ENCODE measurements at places on chromosomes 12 and 14.

GRCh38 chr12:95424271-95424994 lies 49.5 kb upstream of the METAP2 start:
- DNase-seq: no peak

GRCh38 chr12:80038062-80038560 lies 61.2 kb upstream of the OTOGL start:
- DNase-seq: no peak

DNA sequence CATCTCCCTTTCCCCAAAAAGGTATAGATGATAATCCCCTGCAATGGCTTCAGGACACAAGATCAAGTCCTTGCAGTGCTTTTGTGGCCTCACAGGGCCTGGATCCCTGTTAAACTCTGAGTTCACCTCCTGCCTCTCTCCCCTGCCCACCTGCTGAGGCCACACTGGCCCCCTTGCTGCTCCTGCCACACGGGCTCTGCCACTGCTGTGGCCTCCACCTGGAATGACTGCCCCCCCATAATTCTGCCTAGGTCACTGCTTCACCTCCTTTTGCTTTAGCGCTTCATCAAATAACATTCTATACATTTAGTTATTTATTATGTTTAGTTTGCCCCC lies 653 bp upstream of the IFI27 start:
- no peak for DNase-seq

- no peak for DNase-seq
Observed at GRCh38 chr14:94097091-94097490, 13.4 kb upstream of the IFI27 start.

DNA sequence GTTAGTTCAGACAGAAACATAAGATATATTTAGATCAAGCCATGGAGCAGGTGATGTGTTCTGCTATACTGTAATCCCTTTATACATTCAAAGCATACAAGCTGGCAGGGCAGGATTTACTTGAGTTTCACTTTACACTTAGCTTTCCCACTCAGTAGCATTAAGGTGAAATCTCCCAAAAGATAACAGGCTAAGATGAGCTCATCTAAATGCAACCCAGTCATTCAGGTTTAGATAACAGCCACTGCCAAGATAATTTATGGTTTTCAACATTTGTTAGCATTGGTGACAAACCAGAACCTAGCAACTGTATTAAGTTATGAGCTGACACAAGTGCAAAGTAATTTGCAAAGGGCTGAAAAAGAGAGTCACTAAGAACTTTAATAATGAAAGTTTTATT lies 925.1 kb upstream of the ATXN7L3B start:
- no peak for DNase-seq

GRCh38 chr12:12519354-12519998 lies 43.2 kb downstream of the DUSP16 start:
- DNase-seq: no peak

- no peak for DNase-seq
Observed at GRCh38 chr12:90106568-90106967, 397.9 kb upstream of the ATP2B1 start.

GRCh38 chr14:55389330-55389729 lies 22.3 kb downstream of the ATG14 start:
- no peak for DNase-seq

DNA sequence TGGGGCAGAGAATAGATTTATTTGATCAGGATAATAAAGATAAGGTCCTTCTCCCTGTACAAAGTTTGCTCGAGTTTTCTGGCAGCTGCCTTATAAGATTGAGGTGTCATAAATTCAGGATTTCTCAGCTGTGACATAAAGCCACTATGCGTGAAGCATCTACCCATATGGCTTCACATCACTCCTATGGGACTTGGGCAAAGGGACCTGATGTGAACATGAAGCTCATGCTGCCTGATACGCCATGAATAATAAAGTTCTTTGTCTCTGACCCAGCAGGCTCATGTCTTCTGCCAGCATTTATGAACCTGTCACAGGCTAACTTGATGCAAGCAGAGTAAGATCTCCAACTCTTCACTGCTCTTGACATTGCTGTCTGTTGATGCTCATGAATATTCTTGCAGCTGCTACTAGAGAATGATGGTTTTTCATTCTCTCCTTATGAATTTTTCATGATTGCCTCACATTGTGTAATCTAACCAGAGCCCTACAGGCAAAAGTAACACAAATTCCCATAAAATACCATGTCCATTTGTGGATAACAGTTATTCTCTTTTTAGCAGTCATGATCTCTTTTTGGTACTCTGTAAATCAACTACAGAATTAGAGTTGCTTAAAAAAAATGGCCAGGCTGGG lies 49.0 kb upstream of the CPNE8 start:
- DNase-seq: no peak

- no peak for DNase-seq
Observed at GRCh38 chr14:63713058-63713457, 14.8 kb downstream of the SGPP1 start.

GRCh38 chr14:21229821-21230220 lies 39.4 kb downstream of the HNRNPC start:
- no peak for DNase-seq

GRCh38 chr12:4615667-4616066 lies 33.2 kb downstream of the AKAP3 start:
- DNase-seq: no peak

DNA sequence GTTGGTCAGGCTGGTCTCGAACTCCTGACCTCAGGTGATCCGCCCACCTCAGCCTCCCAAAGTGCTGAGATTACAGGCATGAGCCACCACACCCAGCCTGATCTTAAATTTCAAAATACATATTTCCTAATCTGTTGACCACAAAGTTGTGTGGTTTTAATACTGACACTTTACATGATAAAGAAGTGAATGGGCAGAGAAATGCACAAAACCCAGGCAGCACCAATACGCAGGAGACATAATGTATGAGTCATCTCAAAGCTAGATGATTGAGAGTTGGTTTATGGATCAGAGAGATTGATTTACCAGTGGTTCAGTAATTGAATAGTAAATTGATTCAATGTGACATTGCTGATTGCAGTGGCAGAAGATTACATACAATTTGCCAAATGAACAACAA lies 19.2 kb upstream of the PPP2R5E start:
- DNase-seq: no peak

- DNase-seq: no peak
Observed at GRCh38 chr14:78316052-78316451, 145.9 kb downstream of the NRXN3 start.

- DNase-seq: no peak
Observed at GRCh38 chr14:99312106-99312505, 40.1 kb upstream of the BCL11B start.

DNA sequence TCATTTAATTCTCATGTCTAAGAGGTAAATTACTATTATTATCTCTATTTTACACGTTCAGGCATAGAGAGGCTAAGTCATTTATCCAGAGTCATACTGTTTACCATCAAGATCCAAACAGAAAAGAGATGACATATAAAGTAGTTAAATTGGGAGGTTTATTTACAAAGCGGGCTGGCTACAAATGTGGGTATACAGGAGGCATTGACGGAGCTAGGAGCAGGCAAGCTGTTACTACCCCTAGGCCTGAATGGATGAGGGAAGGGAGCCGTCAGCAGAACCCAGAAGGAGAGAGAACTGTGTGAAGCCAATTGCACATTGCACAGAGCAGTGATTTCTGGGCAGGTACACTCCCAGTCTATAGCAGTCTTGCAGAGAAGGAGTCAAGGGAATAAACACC lies 39.8 kb downstream of the DACT1 start:
- DNase-seq: no peak

GRCh38 chr14:100271247-100271939 lies 32.4 kb downstream of the YY1 start:
- no peak for DNase-seq

DNA sequence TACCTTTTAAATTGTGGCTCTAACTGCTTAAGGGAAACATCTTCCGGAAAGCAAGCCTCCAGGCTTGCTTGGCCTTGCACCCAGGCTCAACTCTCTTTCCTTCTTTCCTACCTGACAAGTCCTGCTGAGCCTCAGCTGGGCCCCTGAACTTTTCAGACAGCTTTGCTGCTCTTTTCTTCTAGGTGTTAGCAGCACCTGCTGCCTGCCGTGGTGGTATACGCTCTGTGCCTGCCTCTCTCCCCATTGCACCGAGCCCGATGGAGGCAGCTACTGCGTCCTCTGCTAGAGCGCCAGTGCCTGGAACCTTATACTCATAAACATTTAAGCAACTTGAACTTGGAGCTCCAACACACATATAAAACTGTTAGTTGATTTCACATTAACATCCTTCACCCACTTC lies 195.7 kb downstream of the ANO6 start:
- DNase-seq: no peak

GRCh38 chr12:119202544-119202943 lies 23.8 kb downstream of the HSPB8 start:
- no peak for DNase-seq

GRCh38 chr12:13197526-13198143 lies 1.1 kb downstream of the EMP1 start:
- no peak for DNase-seq

GRCh38 chr14:103194256-103195045 lies 71.2 kb downstream of the TNFAIP2 start:
- no peak for DNase-seq

DNA sequence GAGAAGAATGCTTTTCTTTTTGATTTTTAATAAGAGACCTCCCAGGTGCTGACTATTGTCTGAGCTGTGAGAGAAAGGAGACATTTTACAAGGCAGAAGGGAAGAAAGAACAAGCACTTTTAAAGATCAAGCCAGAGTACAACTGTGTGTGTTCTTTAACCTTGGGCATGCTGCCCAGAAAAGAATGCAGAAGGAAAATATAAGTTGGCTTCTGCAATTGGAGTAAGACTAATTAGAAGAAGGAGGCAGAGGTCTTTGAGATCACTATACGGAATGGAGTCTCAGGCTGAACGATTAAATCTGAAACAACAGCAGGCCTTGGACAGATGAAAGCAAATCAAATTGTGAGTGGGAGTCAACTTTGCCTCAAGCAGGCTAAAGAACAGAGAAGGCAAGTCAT lies 230.5 kb downstream of the ATP23 start:
- DNase-seq: no peak

DNA sequence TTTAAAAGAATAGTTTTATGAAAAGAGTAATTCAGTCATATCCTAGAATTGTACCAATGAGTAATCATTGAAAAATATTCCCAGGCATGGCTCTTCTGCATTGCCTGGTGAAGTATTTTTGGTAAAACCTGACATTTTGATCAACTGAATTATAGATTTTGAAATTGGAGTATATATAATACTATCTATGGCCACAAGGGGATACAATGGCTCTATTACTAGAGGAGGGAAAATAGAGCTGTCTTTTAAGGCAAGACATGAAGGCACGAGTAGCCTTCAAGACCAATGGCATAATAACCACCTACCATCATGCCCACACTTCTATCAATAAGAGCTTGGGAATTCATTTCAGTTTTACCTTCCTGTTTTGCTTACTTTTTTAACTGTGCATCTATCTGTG lies 1241.4 kb upstream of the TMEM132C start:
- no peak for DNase-seq

DNA sequence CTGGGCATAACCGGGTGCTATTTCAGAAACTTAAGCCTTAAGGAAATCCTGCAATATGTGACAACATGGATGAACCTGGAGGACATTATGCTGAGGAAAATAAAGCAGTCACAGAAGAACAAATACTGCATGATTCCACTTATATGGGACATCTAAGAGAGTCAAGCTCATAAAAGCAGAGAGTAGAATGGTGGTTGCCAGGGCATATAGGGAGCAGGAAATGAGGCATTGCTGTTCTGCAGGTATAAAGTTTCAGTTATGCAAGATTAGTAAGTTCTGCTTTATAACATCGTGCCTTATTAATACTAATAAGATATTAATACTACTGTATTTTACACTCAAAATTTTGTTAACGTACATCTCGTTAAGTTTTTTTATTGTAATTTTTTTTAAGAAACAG lies 124.2 kb upstream of the ATF1 start:
- DNase-seq: no peak

DNA sequence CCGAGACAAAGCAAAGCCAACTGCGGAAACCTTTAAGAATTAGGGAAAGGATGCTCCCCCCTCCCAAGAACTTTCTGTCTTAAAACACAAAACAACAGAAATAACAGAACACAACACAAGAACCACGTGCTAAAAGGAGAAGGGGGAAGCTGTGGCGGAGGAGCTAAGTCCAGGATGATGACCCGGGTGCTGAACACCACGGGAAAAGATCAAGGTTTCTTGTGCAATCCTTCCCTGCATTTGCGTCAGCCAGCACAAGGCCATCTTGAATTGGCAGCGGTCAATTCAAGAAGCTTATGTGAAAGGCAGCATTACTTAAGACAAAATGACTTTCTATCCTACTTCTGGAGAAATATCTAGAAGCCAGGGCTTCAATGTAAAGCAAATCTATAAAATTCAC lies 11.0 kb upstream of the CREBL2 start:
- no peak for DNase-seq

DNA sequence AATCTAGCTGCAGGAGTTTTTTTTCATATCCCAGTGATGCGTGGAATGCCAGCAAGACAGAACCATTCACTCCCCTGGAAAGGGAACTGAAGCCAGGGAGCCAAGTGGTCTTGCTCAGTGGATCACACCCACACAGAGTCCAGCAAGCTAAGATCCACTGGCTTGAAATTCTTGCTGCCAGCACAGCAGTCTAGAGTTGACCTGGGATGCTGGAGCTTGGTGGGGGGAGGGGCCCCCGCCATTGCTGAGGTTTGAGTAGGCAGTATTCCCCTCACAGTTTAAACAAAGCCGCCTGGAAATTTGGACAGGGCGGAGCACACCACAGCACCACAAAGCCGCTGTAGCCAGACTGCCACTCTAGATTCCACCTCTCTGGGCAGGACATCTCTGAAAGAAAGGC lies 86.9 kb upstream of the STXBP6 start:
- no peak for DNase-seq
